Stimulated activated CD4-positive, alpha-beta T cell treated with anti-CD3 and anti-CD28 coated beads, Interleukin-12 subunit alpha, Interleukin-12 subunit beta, amount 100 ng/mL, for 48 hours (primary cell): ENCODE measurements at places on chromosomes 4 and X.

DNA sequence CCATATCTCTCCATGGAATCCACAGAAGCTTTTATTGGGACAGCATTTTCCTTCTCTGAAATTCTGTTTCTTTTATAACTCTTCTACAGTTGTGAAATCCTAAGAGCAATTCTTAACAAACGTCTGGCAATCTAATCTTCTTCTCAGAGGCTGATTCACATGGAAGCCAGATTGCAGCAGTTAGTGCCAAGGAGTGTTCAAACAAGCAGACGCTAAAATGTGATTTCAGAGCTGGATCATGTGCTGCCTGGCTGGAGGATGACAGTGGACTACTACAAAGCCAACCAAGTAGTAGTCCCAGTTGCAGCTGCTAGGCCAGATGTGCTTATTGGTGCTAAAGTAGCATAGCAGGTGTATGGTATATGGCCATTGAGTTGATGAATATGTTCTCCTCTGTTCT, 27.7 kb upstream of the GLRB start:
- DNase-seq = no peak

- peak; percentile 36 for DNase-seq
Observed at GRCh38 chr4:2570551-2571222, 34.2 kb downstream of the FAM193A start.

DNA sequence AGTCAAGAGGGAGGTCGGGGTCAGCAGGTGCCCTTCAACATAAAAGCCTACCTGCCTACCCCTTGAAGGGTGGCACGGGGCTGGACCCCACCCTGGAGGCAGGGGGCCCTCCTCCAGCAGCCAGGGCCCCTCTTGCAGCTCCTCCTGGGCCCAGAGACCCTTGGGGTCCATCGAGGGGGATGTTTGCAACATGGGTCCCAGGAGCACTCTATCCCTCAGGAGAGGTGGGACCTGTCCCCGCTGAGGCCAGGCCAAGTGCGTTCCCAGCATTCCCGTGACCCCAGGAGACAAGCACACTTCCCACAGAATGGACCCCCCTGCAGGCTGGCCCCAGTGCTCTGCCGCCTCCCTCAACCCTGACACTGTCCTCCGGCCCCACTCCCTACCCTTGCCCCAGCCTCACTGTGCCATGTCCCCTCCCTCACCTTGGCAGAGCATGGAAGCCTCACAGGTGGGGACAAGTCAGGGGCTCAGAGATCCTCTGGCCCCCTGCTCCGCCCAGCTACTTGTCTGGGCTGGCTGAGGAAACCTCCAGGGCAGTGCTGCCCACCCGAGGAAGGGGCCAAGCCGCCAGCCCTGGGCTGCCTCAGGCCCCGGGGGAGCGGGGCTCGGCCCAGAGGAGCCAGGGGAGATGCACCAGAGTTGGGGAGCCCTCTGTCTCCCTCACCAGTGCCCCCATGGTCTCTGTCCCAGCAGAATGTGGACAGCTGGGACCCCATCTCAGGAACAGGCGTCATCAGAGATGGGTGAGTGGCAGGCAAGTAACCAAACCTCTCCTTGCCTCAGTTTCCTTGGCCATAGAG, 2.2 kb downstream of the MXD4 start:
- no peak for DNase-seq

GRCh38 chrX:10117864-10118377, 38.9 kb upstream of the CLCN4 start:
- no peak for DNase-seq

DNA sequence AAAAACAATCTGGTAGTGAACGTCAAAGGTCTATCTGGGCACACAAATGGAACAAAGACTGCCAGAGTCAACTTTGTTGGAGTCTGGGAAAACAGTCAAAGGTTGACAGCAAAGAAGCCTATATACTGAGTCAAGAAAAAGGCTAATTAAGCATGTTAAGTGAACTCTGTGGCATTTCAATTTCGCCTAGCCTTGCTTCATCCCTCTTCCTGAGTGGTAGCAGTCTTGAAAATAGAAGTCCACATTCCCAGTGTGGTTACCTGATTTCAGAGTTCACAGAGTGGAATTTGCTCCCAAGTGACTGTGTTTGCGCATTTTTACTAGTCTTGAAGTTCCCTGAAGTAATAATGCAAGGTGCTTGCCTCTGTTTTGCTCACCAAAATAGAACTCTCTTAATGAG, 760.0 kb downstream of the FSTL5 start:
- DNase-seq = no peak
